Activated CD4-positive, alpha-beta memory T cell treated with anti-CD3 and anti-CD28 coated beads for 36 hours (primary cell): ENCODE measurements at places on chromosomes 6 and 20. TPM values are rescaled to one million over a fixed set of nuclear protein-coding genes. Genes with fewer than 3 reads are reported as not detected.

DNA sequence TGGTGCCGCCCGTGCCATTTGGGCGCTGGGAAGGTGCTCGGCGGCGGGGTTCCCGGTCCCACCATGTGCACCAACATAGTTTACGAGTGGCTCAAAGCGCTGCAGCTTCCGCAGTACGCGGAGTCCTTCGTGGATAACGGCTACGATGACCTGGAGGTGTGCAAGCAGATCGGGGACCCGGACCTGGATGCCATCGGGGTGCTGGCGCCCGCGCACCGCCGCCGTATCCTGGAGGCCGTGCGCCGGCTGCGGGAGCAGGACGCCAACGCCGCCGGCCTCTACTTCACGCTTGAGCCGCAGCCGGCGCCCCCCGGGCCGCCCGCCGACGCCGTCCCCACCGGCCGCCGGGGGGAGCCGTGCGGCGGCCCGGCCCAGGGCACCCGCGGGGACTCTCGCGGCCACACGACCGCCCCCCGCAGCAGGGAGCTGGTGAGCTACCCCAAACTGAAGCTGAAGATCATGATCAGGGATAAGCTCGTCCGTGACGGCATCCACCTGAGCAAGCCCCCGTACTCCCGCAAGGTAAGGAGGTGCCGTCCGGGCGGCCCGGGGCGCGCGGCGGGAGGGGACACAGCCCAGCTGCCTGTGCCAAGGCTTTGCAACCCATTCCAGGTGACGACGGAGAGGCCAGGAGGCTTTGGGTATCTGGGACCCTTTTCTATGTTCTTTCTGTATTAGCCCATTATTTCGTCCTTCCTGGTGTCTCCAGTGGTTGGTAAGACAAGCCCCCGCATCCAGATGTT, 547 bp downstream of the SAMD5 start:
- DNase-seq = no peak

DNA sequence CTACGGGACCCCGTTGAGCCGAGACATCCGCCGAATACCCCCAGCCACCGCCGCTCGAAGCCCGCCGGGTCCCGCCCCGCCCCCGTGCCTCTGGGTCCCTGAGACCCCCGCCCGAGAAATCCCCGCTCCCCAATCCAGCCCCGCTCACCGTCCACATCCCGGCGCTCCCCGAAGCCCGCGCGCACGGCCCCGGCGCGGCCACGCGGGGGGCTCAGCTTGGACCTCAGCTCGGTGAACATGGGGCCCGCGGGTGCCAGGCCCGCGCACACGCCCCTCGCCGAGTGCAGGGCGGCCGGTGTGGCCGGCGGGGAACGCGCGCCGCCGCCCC, 249 bp downstream of the SAMD10 start:
- no peak for DNase-seq

GRCh38 chr20:12581644-12582289, 427.0 kb upstream of the SPTLC3 start:
- no peak for DNase-seq

DNA sequence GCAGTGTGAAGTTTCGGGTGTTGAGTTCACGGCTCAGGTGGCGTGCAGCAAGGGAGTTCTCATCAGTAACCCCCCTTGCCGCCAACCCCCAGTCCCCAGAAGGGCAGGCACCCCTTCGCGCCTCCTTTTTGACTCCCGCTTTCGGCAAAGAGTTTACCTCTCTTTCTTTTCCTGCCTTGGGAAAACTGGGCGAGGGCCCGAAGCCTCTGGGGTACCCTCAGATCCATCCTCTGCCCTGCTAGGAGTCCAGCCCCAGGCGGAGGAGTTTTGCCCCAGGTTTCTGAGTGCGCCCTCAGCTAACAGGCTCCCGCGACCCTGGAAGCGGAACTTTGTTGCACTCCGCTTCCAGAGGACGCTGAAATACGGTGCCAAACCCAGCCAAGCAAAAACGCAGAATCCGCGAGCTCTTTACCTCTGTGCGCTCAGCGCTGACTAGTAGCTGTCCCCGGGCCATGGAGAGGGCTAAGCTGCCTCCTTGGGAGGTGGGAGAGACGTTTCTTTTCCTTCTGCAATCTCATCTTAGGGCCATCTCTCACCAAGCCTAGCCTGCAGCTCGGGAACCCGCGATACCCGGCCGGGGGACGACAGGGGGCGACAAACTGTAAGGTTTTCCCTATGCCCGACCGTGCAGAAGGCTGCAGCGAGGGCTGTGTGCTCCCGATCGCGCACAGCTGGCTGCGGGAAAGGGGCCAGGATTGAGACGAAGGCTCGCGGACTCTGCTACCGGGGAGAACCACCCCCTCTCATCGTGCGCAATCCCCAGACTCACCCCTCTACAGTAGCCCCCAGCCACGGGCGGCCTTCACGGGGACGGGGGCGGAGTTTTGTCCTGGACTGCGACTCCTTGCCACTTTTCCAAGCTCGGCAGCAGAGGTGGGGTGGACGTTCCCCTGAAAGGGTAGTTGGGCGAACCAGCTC, 2.7 kb upstream of the PAX1 start:
- peak; percentile 64 for DNase-seq

- DNase-seq = no peak
Observed at GRCh38 chr6:82761674-82762345, 303.8 kb downstream of the UBE3D start.

DNA sequence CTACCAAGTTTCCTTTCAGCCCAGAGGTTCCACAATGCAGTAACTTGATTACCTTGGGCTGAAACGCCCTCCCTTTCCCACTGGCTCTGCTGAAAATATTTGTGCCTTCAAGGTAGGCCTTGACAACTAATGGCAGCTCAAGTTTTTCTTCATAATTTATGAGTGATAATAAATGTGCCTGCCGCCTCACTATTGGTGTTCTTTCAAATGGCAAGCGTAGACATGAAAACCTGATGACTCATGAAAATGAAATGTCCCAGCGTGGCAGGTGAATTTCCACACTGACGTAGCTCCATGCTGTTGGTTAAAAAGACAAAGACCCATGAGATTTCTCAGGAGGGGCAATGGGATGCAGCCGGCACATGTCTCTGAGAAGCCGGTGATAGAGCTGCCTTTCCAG, 107.2 kb upstream of the GGTLC1 start:
- no peak for DNase-seq

GRCh38 chr6:135158397-135158796, 22.7 kb upstream of the MYB start:
- DNase-seq = peak; percentile 42

GRCh38 chr6:40610229-40610628, 23.1 kb upstream of the LRFN2 start:
- no peak for DNase-seq

DNA sequence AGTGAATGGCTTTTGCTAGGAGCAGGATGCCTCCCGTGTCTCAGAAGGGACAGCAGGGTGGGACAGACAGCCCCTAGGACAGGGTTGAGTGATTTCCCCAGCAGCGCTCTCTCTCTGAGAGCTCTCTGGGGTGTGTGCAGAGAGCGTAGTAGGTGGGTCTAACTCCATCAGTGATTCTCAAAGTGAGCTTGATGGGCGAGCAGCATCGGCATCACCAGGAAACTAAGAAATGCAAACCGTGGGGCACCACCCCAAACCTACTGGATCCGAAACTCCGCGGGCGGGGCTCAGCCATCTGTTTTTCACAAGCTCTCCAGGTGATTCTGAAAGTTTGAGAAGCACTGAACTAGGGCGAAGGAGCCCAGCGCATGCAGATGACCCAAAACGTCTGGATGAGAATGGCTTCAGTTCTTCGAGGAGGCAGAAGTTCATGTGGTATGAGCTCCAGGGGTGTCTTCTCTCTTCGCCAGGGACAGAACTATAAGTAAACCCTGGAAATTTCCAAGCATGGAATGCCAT, 119.6 kb upstream of the RNF24 start:
- peak; percentile 54 for DNase-seq

DNA sequence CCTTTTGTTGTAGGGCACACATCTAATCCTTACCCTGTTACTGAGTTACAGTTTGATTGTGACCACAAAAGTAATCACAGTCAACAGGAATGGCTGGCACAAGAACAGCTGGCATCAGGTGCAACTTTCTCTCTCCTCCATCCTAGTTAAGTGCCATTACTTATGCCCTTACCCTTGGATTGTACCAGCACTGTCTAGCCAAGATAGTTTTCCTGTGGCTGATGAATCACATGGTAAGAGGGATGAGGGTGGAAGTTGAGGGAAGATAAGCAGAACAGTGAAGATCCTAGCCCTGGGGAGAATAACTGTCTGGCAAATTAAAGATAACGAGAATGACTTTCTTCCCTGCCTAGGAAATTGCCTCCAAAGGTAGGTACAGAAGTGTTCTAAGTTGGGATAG, 42.0 kb downstream of the RNF217 start:
- no peak for DNase-seq

DNA sequence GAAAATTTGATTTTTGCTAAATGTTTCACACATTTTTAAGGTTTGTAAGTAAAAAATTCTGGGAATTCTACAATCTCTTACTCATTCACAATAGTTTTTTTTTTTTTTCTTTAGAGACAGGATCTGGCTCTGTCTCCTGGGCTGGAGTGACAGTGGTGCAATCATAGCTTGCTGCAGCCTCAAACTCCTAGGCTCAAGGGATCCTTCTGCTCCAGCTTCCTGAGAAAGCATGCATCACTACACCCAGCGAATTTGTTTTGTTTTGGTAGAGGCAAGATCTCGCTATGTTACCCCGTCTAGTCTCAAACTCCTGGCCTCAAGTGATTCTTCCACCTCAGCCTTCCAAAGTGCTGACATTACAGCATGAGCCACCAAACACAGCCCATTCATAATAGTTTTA, 232.8 kb downstream of the GJA1 start:
- DNase-seq = no peak

DNA sequence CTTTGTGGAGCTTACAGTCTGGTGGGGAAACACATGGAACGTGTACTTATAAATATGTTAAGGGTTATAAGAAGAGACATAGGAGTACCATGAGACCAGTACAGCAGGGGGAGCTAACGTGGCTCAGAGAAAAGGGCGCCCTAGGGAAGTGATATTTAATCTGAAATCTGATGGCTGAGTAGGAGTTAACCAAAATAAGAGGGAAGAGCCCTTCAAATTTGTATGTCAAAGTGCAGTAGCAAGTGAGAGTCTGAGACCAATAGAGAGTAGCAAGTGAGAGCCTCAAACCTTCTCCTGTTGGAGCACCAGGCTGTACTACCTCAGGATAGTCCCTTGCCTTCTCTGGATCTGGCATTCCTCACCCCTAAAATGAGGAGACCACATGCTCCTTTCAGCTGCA, 6.1 kb upstream of the PKIG start:
- peak; percentile 16 for DNase-seq

GRCh38 chr20:18615020-18615650, 27.3 kb downstream of the DTD1 start:
- no peak for DNase-seq

- DNase-seq = no peak
Observed at GRCh38 chr20:10982692-10983091, 308.9 kb upstream of the JAG1 start.

ADAM33 gene
- not detected for total RNA-seq

GSTA4 gene
- 22.3 TPM for total RNA-seq

DDX39B gene
- total RNA-seq = 547 TPM

CPNE5 gene
- total RNA-seq = 1.8 TPM

RAMACL gene
- 0.31 TPM for total RNA-seq

GDAP1L1 gene
- total RNA-seq = not detected

GPX5 gene
- total RNA-seq = not detected

EYA4 gene
- total RNA-seq = not detected

IMPG1 gene
- not detected for total RNA-seq

WFDC12 gene
- not detected for total RNA-seq

NR2E1 gene
- total RNA-seq = not detected

BTN1A1 gene
- not detected for total RNA-seq

NRSN1 gene
- total RNA-seq = not detected
